ENCODE measurements at places on chromosomes 7 and 10.

GRCh38 chr7:114354306-114354705 lies 60.3 kb upstream of the FOXP2 start:
- no peak for DNase-seq

GRCh38 chr10:64519831-64520230 lies 998.6 kb downstream of the REEP3 start:
- DNase-seq: no peak

DNA sequence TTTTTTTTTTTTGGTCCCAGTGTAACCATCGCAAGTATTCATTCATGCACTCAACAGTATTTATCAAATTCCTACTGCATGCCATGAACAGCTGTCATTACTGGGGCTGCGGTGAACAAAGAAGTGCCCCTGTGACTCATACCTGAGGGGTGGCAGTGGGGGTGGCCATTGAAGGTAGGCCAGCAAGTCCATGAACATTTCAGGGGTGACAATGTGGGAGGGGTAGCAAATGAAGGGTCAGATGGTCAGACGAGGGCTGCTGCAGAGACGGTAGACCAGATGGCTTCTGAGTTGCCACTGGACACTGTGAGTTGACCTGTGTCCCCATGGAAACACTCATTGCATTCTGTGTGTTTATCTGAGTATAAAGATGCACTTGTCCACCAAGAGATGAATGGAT lies 92.5 kb upstream of the PITRM1 start:
- DNase-seq: no peak

DNA sequence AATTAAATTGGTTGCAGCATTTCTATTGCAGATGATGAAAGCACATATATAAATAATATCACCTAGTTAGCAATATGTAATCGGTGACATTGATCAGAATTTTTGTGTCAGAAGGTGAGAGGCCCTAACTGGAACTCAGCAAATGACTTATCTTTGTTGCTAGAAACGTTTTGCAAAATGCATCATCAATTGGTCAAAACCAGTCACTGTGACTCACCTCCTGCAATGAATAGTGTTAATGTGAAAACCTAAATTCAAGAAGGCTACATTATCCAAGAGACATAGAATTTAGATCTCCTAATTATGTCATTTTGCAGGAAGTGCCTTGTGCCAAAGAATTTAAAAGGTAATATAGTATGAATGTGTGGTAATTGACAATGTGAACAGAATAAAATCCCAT lies 9.8 kb upstream of the PNLIPRP3 start:
- no peak for DNase-seq

DNA sequence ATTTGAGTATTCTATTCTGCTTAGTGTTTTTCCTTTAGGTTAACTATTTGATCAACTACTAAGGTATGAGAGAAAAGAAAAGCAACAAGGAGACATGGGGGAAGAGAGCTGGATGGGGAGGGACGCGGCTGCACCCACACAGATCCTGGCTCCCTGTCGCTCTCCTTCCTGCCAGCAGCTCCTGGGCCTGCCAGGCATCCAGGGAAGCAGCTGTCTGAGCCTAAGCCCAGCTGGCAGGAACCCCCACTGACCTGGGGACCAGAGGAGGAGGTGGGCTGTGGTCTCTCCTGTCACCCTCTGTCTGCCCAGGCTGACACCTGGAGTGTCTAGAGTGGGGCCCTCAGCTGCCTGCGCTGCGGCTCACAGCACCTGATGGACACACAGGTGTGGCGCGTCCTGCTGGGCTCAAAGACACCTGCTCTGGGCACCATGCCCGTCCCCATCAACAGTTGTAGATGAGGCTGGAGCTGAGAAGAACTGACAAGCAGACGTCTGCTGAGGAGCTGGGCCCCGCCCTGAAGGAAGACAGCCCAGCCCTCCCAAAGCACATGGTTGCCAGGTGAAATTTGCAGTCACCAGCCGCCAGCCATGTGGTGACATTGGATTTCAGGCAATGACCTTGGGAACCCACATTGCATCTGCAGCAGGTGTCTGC lies 207.9 kb downstream of the PLXNA4 start:
- DNase-seq: peak; percentile 56
